ENCODE measurements at places on chromosomes 2 and 18.

- no peak for DNase-seq
These were observed 3.6 kb downstream of the TEX51 start for GRCh38 chr2:126902152-126902835.

DNA sequence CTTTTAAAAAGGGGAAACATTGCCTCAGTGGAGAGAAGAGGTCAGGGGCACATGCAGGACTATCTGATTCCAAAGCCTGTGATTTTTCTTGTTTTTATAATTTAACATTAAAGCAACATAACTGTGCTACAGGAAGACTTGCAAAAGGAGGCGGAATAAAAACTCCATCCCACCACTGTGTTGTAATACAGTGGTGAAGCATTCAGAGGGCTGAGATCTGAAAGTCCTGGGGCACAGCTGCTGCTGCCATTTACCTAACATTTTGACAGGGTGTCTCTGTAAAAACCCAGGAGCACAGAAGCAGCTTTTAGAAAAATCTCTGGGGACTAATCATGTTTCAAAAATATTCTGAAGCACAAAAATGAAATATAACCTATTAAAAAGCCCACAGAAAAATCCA is 97.6 kb downstream of the GRB14 start:
- no peak for DNase-seq

DNA sequence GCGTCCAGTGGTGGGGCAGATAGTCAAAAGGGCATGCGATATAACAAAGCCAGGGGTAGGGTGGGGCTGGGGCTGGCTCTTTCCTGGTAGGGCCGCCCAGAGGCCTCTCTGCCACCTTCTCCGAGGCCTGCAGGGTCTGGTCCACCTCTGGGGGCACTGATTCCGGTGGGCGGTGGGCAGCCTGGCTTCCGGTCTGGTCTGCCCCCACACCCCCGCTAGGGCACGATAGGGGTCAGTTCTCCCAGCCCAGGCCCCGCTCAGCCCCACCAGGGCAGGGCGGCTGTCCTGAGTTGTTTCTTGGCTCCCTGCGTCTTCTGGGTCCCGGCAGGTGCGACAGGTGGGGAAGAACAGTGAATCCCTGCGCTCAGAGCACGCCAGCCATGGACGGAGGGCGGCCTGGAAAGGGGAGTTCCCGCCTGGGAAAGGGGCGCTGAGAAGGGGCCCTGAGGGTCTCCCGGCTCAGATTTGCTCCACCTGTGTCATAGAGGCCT is 707 bp upstream of the ERFE start:
- no peak for DNase-seq

GRCh38 chr2:26144031-26144430 is 28.9 kb upstream of the GAREM2 start:
- no peak for DNase-seq

- DNase-seq = no peak
These were observed 10.5 kb upstream of the CDK15 start for GRCh38 chr2:201795607-201796477.

DNA sequence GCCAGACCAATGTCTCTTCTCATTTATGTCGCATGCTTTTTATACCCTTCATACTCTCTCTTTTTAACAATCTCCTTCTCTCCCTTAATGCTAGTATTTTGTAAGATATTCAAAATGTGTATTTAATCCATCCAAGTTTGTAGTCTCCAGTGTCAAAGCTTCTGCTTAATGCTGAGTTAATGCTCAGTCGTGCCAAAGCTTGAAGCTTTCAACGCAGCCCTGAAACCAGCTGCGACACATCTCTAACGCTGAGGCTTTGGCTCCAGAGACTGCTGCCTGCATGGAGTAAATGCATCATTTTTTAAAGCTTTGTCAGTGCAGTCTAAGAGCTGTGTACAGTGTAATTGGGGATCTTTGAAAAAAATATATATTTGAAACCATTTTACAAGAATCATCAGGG is 2108.8 kb upstream of the PIK3C3 start:
- no peak for DNase-seq

DNA sequence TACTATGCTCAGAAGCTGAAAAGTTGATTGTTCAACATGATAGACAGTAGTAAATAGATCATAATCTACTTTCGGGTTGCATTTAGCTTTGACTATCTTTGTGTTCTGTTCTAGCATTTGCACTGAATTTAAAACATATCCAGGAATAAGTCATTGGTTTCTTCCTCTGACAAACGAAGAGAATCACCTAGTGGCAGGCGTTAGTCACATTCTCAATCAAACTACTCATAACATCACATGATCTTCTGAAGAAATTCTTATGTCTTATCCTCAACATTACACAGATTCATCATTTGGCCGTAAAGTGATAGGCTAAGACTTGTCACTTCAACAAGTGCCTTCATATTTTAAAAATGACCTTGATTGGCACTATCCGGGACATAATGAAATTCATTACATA is 63.6 kb upstream of the TTC21B start:
- peak; percentile 2 for DNase-seq

GRCh38 chr2:169705927-169706326 is 11.7 kb downstream of the PHOSPHO2 start:
- DNase-seq = no peak

GRCh38 chr2:21633466-21633865 is 509.7 kb downstream of the TDRD15 start:
- no peak for DNase-seq
